ENCODE measurements at places on chromosomes 1 and 21.

DNA sequence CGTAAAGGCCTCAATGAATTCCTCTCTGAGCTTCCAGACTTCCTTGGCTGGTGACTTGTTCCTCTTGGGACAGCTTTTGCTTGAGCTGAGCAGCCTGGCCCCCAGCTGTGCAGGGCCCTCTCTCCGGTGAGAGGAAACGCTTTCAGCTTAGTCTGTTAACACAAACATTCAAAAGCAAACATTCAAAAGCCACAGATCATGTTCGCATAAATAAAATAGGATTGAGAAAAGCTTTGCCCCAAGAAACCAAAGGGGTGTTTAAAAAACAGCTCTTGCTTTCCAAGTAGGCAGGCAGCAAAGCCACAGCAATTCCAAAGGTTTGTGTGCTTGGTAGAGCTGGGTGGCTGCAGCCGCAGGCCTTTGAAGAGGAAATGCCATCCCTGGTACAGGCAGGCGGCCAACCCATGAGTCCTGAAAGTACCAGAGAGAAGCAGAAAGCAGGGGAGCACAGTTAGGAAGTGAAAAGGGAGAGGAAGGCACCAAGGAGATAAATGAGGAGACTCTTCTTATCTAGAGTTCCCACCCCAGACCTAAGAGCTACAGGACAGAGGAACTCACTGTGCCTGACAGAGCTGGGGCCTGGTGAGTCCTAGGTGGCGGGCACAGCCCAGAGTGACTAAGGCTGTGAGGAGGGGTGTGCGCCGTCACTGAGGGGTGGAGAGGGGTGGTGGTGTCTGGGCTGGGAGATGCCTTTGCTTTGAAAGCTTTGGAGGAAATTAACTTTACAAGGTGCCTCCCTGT is 48.4 kb downstream of the CCN1 start:
- no peak for DNase-seq

- DNase-seq, result no peak
Observed at GRCh38 chr21:34345892-34346291, 17.9 kb upstream of the KCNE2 start.

- DNase-seq, result no peak
Observed at GRCh38 chr1:55751776-55752175, 536.6 kb upstream of the USP24 start.

DNA sequence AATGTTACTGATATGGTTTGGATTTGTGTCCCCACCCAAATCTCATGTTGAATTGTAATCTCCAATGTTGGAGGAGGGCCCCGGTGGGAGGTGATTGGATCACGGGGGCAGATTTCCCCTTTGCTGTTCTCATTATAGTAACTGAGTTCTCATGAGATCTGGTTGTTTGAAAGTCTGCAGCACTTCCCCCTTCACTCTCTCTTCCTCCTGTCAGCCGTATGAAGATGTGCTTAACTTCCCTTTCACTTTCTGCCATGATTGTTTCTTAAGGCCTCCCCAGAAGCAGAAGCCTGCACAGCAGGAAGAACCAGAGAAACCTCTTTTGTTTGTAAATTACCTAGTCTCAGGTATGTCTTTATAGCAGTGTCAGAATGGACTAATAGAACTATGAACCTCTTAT is 28.4 kb downstream of the TRIM33 start:
- DNase-seq, result no peak

GRCh38 chr1:206577626-206578025 is 34.6 kb downstream of the EIF2D start:
- DNase-seq, result no peak

DNA sequence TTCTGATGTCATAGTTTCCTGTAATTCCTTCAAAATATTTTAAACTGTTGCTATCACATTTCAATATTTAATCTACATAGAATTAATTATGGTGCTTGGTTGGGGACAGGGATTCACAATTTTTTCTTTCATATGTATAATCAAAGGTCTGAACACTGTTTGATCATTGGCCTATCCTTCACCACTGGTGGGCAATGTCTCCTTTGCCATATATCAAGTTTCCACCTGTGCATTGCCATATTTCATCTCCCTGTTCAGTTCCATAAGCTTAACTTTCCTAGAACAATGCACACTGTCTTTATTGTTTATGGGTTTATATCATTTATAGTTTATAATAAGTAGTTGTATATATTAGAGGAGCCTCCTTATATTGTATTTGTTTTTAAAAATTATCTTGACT is 374.9 kb upstream of the PTBP2 start:
- DNase-seq, result no peak

DNA sequence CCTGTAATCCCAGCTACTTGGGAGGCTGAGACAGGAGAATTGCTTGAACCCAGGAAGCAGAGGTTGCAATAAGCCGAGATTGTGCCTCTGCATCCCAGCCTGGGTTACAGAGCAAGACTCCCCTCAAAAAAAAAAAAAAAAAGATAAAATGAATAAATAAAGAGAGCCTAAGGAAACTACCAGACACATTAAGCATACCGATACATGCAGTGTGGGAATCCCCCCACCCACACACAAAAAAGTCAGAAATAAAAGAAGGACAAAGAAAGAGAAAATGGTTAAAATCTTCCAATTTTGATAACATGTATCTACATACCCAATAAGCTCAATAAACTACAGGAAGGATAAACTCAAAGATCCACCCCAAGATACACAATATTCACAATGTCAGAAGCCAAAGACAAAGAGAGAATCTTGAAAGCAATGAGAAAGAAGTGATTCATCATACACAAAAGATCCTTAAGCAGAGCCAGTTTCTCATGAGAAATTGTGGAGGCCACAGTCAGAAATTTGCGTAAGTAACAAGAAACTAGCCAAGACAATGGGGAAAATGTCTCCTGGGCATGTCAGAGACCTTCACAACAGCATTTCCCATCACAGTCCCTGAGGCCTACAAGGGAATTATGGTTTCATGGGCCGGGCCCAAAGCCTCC is 1197.0 kb downstream of the AMY1C start:
- no peak for DNase-seq

DNA sequence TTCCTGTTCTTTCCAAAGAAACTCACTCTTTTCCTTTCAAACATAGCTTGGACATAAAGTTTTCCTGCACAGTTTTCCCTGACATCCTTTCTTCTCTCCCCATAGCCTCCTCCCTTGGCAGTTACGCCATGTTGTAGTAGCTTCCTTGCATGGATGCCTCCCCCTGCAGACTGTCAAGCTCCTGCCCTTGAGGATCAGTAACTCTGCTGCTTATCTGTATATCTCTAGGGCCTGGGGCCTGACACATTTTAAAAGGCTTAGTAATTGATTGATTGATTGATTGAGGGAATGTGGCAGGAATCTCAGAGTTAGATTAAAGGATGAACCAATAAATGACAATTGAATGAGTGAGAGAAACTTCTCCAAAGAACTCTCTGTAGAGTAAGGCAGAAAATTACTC is 143.7 kb downstream of the NEK7 start:
- DNase-seq, result no peak

All from activated CD8-positive, alpha-beta memory T cell treated with anti-CD3 and anti-CD28 coated beads, Interleukin-2, amount 50 U/mL, for 4 hours (primary cell).